ENCODE measurements at places on chromosomes 7 and 10.
A peak's percentile ranks its signal among the peaks of the same experiment; 100 is the strongest.

DNA sequence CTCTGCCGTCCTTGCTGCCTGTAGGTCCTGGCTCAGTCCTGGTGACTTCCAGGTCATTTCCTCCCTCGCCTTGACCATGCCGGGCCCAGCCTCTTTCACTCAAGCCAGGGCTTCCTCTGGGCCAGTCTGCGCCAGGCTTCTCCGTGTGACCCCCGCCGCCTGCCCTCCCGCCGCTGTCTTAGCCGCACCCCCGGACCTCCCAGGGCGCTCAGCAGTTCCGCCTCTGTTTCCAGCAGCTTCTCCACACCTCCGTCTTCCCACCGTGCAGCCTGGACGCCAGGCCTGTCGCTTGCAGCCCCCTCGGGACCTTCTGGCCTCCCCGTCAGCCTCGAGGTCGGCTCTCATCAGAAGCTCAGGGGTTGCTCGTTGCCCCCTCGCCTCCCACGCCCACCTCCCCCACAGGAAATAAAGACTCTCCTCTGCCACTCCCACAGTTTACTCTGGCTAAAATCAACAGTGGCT is 123.0 kb upstream of the FZD8 start:
- DNase-seq: no peak

DNA sequence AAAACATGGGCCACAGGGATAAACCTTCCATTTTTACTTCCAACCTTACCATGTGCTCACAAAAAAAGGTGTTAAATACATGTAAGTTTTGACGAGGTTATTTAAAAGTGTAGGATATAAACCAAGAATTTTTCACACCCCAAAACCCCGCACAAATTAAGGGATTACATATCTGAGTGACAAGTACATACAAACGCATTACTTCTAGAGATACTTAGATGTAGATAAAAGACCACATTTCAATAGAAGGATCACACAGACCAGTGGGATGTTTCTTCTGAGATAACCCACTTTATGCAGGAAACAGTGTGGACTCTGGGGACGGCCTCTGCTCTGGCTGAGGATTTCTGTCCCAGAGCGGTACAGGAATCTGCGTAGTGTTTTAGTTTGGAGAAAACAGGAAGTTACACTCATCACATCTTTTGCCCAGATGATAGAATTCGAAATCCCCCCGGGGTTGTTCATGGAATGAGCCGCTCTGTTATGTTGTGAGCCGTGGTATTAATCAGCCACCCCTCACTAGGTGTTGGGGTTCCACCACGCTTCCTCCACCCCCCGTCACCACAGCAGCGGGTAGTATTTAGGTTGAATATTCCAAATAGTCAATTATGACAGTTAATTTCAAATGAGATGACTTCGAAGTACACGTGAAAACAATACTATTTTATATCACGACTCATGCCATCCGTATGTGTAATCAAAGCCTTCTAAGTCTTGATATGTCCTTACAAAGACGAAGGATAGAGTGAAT is 1.3 kb upstream of the CUL1 start:
- no peak for DNase-seq

DNA sequence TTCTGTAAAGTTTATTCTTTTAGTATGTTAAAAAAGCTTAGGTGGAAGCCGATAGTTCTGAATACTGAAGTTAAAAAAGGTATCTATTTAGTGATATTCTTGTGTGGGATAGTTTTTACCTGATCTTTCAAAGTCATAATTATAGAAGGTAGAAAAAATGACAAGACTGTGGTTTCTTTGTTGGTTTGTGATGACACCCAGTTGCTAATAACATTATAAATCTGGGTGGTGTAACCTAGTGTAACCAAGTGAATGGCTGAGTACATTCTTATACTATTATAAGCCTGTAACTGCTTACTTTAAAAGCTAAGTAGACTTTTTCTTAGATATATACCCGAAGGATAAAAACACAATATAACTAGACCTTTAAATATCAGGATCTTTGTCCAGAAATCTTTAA is 2.3 kb downstream of the CDK13 start:
- peak; percentile 65 for DNase-seq

- no peak for DNase-seq
Observed at GRCh38 chr10:112313911-112314310, 30.7 kb downstream of the TECTB start.

DNA sequence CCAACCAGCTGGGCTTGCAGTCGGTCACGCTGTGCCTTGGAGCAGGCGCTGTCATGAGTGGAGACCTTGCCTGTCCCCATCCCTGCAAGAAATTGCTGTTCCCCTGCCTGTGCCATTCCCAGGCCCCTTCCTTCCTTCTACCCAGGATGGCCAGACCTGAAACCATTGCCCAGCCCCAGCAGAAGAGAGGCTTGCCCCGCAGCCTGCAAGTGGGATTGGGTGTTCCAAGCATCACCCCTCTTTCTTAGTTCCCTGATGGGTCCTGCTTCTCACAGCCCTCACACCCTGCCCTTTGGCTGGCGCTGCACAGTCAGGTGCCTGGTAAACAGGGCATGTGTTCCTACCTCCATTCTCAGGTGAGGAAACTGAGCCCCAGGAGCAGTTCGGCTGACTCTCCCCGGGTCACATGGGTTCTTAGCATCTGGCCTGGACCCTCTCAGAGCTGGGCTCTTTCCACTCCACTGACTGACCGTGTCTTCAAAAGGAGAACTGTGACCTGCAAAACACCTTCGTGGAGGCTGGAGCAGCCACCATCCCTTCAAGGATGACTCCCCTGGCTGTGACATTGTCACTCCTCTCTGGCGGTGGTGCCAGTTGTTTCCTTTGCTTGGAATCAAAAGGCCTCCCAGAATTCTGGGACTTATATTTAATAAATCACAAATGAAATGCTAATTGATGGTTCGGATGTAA is 41.9 kb upstream of the PDCD4 start:
- no peak for DNase-seq

DNA sequence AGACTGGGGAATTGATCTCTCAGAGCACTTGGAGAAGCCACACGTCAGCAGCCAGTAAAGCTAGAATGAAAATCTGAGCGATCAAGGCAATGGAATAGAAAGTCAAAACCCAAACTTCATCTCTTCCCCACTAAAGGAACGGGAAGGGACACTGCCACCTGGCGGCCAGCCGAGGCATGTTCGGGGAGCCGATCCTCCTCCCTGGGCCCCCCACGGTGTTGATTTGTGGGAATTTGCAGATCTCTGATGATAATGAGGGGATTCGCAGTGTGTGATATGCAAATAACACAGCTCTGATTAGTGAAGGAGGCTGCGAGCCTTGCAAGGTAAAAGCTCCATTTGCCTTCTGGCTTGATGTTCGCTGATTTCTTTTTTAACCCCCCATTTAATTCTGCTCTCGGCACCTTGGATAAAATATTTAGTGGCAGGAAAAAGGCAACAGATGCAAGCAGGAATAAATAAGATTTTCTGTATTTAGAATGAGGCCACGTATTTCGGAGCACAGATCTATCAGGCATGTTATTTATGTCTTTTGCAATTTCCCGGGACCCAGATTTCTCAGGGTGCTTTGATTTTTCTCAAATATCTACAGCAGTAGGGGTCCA is 258.6 kb downstream of the PAXIP1 start:
- peak; percentile 57 for DNase-seq

DNA sequence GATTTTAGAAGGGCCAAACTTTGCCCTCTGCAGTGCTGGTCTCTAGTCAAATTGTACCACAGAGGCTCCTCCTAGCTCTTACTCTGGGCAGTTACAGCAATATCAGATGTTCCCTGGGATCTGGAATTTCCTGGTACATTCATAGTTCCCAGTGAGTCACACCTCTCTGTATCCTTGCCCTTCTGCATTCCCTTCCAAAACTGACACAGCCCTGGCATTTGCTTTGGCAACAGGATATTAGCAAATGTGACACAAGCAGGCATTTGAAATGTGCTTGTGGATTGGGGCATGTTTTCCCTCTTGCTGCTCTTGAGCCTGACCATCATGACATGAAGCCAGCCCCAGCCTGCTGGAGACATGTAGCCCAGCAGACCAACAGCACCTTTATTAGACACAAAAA is 284.7 kb upstream of the AKR1E2 start:
- DNase-seq: peak; percentile 59

GRCh38 chr7:37730501-37730900 is 46.9 kb downstream of the GPR141 start:
- DNase-seq: no peak

GRCh38 chr10:85600744-85601081 is 765.9 kb downstream of the GRID1 start:
- no peak for DNase-seq

GRCh38 chr7:112467867-112468266 is 12.9 kb upstream of the LSMEM1 start:
- no peak for DNase-seq

DNA sequence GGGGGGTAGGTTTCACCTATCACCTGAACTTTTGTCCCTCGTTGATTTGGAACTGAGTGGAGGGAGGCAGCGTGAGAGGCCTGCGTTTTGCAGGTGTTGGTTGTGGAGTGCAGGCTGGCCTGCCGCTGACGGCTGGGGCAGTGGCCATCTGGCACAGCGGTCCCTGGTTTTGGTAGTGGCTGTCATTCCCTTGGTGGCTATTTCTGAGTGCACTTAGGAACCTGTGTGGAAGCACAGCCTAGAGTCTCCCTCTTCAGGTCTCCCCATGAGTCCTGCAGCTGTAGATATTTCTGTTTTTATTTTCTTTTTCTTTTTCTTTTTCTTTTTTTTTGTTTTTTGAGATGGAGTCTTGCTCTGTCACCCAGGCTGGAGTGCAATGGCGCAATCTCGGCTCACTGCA is 129.2 kb downstream of the CUL2 start:
- no peak for DNase-seq

- no peak for DNase-seq
Observed at GRCh38 chr7:92095380-92095779, 38.9 kb downstream of the CYP51A1 start.

DNA sequence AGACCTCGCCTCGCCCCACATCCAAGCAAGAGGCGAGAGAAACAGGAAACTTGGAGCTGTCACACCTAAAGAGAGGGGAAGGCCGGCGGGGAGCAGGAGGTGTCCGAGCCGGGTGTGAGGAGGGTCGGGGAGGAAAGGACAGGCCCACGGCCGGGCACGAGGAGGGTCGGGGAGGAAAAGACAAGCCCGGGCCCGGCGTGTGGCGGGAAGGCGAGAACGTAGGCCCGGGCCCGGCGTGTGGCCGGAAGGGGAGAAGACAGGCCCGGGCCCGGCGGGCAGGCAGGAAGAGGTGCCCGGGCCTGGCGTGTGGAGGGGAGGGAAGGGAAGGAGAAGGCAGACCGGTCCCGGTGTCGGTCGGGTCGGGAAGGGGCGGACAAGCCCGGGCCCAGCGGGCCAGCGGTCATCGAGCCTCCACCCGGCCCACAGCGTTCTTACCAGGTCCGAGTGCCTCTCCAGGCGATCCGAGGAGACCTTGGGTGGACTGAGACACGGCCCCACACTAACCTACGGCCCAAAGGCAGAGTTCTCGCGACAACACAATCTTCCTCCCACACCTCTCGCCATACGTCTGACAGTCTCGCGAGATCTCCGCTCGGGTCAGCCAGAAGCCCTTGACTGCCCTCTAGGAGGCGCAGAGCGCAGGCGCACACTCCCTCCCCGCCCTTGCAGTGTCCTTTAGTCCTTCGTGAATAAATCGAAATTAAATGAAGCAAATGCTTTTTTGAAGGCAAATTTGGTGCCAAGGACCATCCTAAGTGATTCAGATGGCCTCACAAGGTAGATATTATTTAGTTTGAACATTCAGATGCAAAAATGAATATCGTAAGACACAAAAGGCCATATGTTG is at the start of gene NCOA4:
Gene NCOA4 (minus strand): TSS at position 533 of the 847 bp plus-strand sequence. CDS start 13,943 bp downstream, outside the sequence.
- DNase-seq: peak; percentile 98

GRCh38 chr10:82397854-82398253 is 522.9 kb downstream of the NRG3 start:
- DNase-seq: no peak

DNA sequence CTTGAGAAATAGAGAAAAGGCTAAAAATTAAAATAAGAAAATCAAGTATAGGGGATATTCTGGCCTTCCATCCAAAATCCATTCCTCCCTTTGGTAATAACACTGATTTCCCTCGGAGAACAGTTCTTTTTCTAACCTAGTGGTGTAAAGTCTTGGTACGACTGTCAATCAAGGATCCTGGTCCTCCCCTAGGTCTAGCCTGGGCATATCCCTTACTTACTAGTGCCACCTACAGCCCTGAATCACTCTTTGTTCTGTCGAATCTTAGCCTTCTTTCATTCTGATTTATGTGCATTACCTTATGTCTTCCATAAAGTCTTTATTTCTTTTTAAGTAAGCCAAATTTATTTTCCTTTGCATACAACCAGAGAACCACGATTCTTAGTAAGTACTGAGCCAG is 298.7 kb upstream of the LRRTM3 start:
- peak; percentile 52 for DNase-seq

- DNase-seq: peak; percentile 51
Observed at GRCh38 chr10:125149036-125149679, 11.2 kb downstream of the CTBP2 start.

DNA sequence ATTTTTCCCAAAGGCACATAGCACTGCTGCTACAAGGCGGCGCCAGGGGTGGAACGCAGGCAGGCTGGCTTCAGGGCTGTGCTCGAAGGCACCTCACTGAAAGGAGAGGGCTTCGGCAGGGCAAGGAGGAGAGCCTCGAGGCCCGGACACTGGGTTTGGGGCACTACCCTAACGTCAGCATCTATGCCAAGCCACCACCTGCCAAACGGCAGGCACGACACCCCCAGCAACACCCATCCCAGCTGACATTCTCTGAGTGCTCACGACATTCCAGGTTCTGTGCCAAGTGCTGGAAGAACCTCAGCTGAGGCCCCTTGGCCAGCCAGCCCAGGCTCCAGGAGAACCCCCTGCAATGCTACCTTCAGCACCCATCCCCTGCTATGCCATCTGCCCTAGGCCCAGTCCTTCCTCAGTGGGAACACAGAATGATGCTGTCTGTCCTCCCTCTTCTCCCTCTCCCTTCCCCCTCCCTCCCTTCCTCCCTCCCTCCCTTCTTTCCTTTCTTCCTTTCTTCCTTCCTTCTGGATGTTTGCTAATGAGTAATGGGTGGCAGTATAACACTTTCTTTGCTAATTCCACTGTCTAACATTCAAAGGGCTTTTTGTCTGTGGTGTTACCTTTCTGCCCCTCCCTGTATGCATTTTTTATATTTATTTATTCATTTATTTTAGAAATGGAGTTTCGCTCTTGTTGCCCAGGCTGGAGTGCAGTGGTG is 24.3 kb downstream of the ZCCHC24 start:
- no peak for DNase-seq

DNA sequence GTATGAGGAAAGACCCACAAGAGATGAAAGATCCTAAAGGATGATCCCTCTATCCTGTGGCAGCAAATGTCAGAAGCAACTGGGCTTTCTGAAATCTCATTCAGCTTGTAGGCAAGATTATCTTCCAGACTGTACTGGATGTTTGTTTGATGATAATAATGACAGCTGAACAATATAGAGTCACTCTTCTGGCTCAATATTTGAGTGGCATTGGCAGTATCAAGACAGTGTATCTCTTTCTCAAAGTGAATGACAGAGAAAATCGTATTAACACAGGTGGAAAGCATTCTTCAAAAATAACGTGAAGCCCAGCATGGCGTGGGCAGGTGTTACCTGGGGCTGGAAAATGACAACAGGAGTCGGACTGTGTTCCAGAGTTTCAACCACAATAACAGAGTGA is 114.5 kb downstream of the GPR37 start:
- no peak for DNase-seq

GRCh38 chr10:22761569-22762220 is 47.3 kb upstream of the PIP4K2A start:
- DNase-seq: no peak

- DNase-seq: no peak
Observed at GRCh38 chr10:80917636-80918035, 379.9 kb downstream of the SH2D4B start.

Data from HT-29 (cell line).